Activated B cell treated with CpG ODN at 0.5 μM for 24 hours (primary cell): ENCODE measurements at places on chromosomes 3 and 15.

DNA sequence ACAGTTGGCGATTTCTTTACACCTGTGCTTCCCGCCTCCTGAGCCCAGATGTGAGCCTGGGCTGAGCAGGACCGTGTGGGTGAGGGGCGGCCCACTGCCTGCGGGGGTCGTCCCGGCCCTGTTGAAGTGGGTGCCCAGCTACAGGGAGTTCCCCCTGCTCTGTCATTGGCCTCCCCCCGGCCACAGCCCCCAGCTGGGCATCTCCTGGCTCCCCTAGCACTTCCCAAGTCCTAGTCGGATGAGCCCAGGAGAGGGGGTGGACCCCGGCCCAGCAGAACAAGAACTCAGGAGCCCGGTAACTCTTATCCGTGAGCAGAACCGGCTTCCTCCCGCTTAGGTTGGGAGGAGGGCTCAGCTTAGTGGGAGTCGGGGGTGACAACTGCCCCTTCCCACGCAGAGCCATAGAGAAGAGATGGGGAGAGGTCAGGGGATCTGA is 757 bp downstream of the PAQR5 start:
- DNase-seq = no peak

- DNase-seq = no peak
Observed at GRCh38 chr15:52428297-52428696, 100.4 kb downstream of the MYO5A start.

DNA sequence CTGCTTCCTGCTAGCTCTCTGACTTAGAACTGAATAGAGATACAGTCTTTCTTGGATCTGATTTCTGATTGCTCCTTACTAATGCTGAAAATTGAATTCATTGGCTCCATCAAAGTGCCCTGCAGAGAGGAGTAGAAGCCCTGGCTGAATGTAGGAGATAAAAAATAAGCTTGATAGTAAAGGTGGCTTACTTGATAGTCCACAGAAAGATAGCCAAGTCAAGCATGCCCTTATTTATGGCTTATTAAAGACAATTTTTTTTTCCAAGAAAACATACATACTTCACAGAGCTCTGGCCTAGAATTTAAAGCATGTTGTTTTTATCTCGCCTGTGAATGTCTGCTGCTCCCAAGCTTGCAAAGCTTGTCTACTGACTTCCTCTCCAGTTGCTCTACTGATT is 124.6 kb upstream of the CADPS start:
- no peak for DNase-seq

DNA sequence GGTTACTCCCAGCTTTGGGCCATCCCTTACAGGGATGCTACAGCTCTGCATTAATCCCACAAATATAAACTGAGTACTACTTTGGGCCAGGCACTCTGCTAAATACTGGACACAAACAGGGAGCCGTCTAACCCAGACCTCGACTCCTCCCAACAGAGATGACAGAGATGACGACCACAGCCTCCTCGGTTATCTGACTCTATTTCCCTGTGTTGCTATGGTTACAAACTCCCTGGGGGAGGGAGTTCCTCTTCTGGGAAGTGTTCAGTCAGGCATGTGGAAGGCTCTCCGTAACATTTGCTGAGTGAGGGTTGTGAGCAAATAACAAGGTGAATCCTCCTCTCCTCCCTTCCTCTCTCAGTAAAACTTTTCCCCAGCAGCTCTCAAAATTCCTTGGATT is 6.7 kb upstream of the CMTM7 start:
- DNase-seq = no peak

GRCh38 chr15:64127521-64128270 is 23.8 kb upstream of the SNX22 start:
- DNase-seq = no peak

- no peak for DNase-seq
Observed at GRCh38 chr15:38696109-38696727, 131.6 kb upstream of the RASGRP1 start.

- no peak for DNase-seq
Observed at GRCh38 chr3:98598492-98598891, 5.1 kb upstream of the CPOX start.

GRCh38 chr3:106457281-106458180 is 588.7 kb upstream of the CBLB start:
- no peak for DNase-seq

DNA sequence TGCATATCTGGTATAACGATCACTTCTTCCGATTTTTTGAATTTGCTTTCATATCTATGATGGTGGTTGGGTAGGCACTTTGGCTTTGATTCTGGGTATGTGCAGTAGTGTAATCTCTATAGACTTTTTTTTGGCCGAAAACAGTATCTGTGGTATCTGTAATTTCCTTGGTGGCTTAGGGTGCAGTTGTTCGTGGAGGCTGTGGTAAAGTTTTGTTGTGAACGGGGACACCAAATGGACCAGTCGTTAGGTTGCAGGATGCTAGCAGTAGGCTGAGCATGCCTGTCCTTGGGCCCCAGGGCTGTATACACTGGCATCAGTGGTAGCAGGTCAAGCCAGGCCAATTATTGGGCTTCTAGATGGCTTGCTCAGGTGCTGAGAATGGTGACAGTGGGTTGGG is 55.2 kb downstream of the CCDC66 start:
- DNase-seq = no peak

- DNase-seq = no peak
Observed at GRCh38 chr3:56253941-56254665, 214.2 kb downstream of the ERC2 start.

DNA sequence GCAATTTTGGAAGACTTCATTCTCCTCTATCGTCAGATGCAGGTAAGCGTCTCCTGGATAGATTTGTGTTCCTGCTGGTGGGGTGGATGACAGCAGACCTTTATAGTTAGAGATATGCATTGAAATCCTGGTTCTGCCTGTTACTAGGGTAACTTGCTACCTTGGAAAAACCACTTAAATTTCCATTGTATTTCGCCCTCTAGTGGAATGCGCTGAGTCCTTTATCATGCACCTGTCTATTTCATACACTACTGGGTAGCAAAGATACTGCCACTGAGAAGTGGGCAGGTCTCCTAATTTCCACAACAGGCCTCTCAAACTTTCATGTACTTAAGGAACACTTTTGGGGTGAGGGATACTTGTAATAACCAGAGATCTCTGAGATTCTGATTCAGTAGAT is 209.5 kb upstream of the SUCLG2 start:
- DNase-seq = no peak

- DNase-seq = no peak
Observed at GRCh38 chr15:56307180-56307579, 58.0 kb upstream of the TEX9 start.

DNA sequence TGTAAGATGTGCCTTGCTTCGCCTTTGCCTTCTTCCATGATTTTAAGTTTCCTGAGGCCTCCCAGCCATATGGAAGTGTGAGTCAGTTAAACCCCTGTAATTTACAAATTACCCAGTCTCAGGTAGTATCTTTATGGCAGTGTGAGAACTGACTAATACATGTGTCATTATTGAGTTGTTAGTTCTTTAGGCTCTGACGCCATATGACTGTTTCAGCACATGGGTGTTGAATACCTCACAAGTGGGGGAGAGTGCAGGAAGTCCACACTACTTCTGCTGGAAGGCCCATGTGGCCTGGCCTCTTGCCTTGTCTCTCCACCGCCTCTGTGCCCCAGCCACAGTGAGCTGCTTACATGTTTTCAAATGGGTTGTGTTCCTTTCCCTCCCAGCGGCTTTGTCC is 28.5 kb downstream of the MFSD1 start:
- DNase-seq = no peak

DNA sequence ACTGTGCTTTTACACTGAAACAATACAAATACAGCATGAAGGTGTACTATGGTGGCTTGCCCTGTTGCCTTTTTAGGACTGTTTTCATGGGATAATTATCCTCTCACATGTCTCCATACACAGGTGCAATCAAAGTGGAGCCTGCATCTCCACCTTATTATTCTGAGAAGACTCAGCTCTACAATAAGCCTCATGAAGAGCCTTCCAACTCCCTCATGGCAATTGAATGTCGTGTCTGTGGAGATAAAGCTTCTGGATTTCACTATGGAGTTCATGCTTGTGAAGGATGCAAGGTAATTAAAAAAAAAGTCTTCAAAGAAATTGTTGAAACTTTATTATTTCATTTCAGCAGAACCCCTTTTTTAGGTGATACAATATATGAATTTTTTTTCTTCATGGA is 92.3 kb downstream of the PPARG start:
- no peak for DNase-seq

DNA sequence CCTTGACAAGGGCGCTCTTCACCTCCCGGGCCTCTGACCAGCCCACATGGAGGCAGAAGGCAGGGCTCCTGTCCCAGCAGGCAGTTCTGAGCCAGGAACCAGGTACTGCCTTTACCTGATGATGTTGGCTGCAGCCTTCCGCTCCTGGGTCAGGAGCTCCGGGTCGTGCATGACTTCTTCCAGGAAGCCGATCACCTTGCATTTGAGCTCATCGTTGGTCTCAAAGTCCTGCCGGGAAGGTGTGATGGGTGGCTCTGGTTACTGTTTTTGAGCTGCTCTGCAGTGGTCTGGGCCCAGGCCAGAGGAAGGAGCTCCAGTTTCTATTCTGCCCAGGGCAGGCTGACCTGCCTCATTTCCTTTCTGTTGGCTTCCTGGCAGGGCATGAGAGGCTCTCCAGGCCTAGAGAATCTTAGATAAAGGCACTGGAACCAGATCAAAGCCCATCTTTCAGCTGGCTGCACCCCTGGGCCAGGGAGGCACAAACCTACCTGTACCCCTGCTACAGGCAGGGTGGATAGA is 53.2 kb upstream of the CTSH start:
- DNase-seq = no peak

DNA sequence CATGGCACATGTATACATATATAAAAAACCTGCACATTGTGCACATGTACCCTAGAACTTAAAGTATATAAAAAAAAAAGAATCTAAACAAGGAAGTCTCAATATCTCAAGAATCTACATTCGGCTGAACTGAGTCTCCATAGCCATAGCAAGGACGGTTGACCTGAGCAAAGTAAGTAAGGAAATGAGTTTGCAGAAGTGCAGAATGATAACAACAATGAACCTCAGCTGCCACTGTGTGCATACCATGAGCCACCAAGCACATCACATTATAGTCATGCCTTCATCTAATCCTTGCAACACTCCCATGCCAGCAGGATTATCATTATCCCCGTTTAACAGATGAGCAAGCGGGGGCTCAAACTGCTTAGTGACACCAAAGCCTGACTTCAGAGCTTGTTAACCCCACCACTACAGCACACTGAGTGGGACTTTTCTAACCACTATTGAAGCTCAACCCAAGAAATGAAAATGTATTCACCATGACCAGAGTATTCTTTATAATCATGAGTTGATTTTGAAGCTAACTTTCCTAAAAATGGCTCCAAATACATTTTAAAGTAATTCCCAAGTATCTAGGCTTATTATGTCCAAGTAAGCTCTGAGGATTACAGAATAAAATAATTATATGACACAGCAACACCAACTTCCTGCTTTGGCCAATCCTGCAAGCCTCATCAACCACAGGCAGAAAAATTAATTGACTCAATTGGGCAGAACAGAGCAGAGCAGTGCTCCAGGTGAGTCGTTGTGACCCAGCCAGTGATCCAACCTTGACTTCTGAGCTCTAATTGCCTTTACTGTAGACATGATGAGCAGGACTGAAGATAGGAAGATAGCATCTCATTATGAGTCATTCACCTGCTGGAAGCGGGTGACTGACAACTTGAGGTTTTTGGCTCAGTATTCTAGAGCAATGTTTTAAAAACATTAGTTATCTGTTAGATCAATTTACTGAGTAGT is 47.3 kb upstream of the IL12A start:
- no peak for DNase-seq

DNA sequence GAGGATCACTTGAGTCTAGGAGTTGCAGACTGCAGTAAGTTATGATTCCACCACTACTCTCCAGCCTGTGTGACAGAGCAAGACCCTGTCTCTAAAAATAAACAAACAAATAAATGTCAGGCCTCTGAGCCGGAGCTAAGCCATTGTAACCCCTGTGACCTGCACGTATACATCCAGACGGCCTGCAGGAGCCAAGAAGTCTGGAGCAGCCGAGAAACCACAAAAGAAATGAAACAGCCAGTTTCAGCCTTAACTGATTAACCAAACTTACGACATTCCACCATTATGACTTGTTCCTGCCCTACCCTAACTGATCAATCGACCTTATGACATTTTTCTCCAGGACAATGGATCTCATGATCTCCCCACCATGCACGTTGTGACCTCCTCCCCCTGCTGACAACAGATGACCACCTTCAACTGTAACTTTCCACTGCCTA is 32.5 kb upstream of the ZKSCAN7 start:
- no peak for DNase-seq

DNA sequence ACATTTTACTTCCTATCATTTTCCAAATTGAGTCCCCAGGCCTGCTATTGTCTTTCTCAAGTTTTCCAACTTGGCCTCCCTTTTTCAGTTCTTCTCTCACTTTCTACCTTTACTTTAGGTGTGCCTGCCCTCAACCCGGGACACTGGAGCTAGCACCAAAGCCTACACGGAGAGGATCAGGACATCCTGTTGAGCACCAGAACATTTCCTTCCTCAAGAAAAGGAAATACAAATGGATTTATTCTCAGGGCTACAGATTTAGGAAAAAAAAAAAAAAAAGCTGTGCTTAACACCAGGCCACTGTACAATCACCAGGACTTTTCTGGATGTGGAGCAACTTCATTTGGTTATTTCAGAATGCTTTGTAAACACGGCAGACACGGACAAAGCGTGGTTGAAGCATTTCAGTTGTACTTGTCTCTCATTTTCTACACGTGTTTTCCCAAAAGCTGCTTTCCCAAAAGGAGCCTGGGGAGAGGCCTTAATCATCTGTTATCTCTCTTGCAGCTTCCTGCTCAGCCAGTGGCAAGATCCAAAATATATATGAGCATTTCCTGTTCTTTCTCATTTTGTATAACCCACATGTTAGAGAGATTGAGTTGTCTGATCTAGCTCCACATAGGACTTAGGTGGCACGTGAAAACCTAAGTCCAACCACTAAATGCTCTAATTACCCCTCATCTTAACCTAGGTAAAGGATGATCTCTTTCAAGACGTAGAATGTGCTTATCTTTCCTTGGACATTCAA is 15.5 kb upstream of the ATP1B3 start:
- no peak for DNase-seq

GRCh38 chr3:138960417-138960852 is 13.4 kb downstream of the FOXL2NB start:
- DNase-seq = no peak
